Activated gamma-delta T cell treated with anti-CD3 and anti-CD28 coated beads, Interleukin-2, amount 50 U/mL, for 16 hours (primary cell): ENCODE measurements at places on chromosomes 5 and 9.

DNA sequence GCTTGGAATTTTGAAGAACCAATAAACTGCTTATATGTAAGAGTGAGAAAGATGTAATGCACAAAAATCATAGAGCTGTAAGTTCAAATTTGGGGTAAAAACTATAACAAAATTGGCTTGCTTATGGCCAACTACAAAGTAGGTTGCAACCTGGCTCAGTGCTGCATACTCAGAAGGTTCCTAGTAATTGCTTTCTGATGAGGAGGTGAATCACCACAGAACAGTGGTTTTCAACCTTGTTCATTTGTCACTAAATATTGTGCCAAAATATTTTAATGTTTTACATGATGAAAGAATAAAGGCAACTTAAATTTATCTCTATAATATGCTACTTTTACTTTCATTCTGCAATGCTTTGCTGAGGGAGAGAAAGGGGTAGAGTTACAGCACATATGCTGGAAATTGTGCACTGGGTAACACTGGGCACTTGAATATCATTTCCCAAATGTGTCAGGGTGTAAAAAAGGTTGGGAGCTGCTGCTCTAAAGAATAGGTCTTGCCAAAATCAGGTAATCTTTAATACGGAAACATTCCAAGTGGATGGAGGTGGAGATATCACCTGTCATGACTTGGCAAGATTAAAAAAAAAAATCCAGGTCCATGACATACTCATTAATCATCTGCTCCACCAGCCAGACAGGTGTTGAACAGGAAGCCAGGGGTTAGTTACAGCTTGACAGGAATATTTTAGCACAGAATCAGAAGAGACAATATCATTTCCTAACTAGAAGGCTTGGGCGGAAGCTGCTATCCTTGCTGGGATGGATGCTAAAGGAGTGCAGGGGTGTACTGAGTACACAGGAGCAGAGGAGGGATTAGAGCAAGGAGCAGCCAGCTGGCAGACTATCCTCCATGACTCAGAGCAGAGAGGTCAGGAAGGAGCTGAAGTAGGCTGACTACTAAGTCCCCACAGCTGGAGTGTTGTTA lies 34.6 kb upstream of the CCL21 start:
- DNase-seq: no peak

DNA sequence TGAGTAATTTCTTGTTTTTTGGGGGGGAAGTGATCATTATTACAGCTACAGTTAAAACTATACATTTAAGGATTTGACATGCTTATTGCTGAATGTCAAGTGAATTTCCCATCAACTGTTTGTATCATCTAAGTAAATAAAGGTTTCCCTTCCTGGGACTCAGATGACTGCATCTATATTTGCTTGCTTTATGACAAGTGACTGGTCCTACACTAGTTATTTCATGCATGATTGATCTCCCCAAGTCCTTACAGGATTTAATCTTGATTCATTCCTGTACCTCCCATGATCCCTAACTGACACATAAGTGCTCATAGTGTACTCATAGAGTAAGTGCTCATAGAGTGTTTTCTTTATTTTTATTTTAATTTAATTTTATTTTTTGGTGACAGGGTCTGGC lies 2.8 kb downstream of the TXNDC8 start:
- no peak for DNase-seq

- no peak for DNase-seq
These were observed 278.6 kb downstream of the CDH18 start for GRCh38 chr5:19709403-19709802.

DNA sequence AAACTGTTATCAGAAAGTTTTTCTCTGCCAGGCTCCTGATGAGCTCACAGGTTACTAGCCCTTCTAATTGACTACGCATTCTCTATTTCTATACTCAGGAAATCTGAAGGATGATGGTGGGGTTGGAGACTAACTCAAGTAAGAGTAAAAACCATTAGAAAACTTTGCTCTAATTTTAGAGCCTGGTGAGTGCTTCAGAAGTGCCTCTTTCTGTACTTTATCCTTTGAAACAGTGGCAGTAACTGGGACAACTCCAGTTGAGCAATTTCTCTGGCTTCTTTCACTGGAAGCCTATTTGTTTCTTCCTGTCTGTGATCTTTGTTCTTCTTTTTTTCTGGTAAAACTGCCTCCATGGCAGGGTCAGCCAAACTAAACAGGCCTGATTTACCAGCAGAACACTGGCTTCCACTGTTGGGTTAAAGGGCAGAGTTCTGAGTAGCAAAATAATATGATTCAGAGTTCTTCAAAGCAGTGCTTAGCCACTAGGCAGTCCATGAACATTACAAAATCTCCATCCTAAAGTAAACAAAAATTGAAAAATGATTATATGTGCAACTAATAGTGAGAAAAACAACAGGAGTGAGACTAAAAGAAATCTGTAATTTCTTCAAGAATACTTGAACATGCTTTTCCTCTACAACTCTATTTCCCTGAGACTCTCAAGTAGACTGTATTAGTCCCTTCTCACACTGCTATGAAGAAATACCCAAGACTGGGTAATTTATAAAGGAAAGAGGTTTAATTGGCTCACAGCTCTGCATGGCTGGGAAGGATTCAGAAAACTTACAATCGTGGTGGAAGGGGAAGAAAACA lies 79.8 kb downstream of the MROH2B start:
- no peak for DNase-seq
